ENCODE measurements at places on chromosomes 7 and 10. TPM values are rescaled to one million over a fixed set of nuclear protein-coding genes. Genes with fewer than 3 reads are reported as not detected.

DNA sequence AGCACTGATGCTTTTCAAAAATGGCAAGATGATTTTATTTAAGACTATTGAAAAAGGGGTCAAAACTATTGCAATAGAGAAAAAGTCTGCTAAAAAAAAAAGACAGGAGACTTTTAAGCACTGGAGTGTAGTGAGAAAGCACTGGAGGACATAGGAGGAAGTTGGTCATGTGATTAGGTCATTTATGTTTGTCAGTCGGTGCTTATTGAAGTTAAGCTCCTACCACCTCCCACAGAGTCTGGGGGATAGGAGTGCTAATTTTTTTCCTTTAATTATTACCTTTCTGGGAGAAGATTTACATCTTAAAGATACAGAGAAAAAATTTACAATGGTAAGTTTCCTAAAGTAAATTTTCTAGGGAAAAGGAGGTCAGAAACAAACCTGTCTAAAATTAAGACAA, 80.2 kb upstream of the TMEM229A start:
- no peak for DNase-seq

The BMPER gene
- total RNA-seq: 3.0 TPM

The SLC26A5 gene
- total RNA-seq: not detected

GRCh38 chr10:77737608-77738007, 100.0 kb upstream of the KCNMA1 start:
- peak; percentile 78 for DNase-seq
